ENCODE measurements at places on chromosomes 7 and 10. TPM values are rescaled to one million over a fixed set of nuclear protein-coding genes. Genes with fewer than 3 reads are reported as not detected.

CREB5 gene
- 5.2 TPM for total RNA-seq

GPC2 gene
- total RNA-seq: 2.3 TPM

EEF1AKMT2 gene
- 19.6 TPM for total RNA-seq

FAM131B gene
- 6.9 TPM for total RNA-seq

HDAC9 gene
- total RNA-seq: 6.8 TPM

ANKRD2 gene
- 1.7 TPM for total RNA-seq

SLC39A12 gene
- total RNA-seq: not detected

IGF2BP3 gene
- 11.7 TPM for total RNA-seq

FAM180A gene
- not detected for total RNA-seq

PLAC9 gene
- total RNA-seq: 2.0 TPM

DNA sequence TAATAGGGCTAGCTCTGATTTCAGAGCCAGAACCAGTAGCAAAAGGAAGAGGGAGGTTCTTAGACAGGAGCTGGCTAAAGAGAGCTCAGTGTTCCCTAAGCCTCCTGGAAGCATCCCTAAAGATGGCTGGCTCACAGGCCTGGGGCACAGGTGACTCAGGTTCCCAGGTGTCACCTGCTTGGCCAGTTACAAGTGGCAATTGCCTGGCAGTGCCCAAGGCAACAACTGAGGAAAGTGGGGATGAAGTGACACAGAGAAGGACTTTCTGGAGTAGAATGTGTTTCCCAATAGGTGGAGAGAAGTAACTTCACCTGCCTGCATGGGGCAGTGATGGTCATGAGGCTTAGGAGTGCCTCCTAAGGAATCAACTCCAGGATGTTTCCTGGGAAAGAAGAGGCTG, 66.5 kb upstream of the EEPD1 start:
- DNase-seq: peak; percentile 16

GRCh38 chr10:7734821-7735220, 31.7 kb downstream of the ITIH2 start:
- DNase-seq: no peak

- no peak for DNase-seq
Measured at GRCh38 chr10:121873236-121873635, 54.6 kb downstream of the ATE1 start.

GRCh38 chr7:25034136-25034535, 54.2 kb upstream of the OSBPL3 start:
- no peak for DNase-seq

- DNase-seq: no peak
Measured at GRCh38 chr10:103064956-103065355, 128.1 kb downstream of the NT5C2 start.

- no peak for DNase-seq
Measured at GRCh38 chr7:89336121-89336520, 540.6 kb upstream of the TEX47 start.

DNA sequence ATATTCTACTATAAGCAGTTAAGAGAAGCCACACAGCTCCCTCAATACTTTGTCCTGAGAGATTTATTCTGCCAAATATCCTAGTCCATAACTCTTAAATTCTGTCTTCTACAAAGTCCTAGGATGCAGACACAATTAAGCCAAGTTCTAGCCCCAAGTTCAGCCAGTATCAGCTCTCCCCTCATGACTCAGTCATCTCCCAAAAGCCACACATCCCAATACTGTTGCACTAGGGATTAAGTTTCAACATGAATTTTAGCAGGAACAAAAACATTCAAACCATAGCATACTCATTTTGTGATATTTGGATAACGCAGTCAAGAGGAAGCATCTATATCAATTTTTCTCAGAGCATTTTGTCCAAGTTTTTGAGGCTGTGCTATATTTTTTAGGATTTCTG, 277.4 kb downstream of the FZD1 start:
- DNase-seq: no peak

DNA sequence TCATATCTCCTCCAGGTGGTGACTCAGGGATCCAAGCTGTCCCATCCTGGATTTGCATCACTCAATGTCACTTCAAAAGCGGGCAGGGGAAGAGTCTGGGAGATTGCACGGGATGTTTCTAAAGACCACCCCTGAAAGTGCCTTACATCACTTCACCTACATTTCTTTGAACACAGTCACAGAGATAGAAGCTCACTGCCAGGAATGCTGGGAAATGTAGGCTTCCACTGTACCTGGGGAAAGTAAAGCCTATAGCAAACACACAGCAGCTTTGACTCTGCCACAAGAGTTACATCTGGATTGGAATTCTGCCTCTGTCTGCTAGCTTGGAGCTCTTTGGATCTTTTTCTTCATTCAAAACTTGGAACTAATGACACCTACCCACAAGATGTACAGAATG, 300.9 kb downstream of the WDR11 start:
- DNase-seq: no peak

DNA sequence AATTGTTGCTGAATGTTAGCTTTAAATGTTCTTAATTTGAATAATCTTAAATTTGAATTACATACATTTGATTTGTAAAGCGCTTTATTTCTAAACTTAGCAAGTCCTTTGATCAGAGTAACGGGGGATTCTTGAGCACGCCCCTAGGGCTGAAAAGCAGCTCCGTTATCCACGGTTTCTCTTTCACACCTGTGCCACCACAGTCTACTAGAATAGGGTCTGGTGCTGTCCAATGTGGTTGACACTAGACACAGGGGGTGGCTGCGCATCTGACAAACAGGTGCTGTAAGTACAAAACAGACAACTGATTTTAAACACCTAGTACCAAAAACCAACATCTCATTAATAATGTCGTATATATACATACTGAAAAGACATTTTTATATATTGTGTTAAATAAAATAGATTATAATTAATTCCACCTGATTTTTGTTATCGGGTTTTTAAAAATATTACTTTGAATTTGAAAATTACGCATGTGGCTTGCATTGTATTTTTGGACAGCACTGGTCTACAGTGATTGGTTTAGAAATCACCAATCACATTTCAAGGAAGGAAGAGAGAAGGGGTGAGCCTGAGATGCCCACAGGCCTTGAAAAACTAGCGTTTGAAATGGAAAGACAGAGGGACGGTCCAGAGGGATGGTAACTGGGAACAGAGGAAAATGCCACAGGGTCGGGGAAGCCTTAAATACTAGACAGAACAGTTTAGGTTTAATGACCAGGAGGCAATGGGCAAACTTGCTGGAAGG, 7.3 kb downstream of the SEPHS1 start:
- DNase-seq: no peak

DNA sequence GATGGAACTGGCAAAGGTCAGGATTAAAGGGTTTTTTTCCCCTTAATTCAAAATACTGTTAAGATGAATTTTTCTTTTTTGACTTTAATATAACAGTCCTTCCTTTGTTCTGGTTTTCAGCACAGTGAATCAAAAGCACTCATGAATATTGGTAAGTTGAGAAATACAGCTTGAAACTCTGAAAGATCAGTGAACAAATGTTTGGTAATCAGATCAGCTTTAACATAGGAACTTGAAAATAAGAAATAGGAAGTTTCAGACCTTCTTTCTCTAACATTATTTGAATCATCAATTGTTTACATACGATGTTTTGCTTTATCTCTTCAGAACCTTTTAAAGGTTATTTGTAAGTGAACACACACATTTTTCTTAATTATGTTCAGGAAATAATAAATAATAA, 90.5 kb downstream of the SGMS1 start:
- no peak for DNase-seq

DNA sequence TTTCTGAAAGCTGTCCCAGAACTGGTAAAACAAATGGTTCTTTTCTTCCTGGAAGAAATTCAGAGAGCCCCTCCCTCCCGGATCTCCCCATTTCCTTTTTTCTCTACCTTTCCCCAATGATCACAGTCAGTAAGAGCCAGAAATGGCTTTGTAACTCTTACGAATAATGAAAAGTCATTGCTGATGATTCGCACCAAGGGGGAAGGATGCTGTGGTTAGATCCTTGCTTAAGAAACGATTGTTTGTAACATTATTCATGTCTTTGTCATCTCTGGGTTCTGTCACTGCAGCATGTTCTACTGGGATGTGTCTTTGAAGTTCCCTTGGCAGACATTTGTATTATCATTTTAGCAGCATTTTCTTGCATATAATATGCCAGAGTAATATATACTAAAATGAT, 138.9 kb downstream of the CACNB2 start:
- no peak for DNase-seq

GRCh38 chr7:155813546-155814315, 1.5 kb upstream of the SHH start:
- no peak for DNase-seq

DNA sequence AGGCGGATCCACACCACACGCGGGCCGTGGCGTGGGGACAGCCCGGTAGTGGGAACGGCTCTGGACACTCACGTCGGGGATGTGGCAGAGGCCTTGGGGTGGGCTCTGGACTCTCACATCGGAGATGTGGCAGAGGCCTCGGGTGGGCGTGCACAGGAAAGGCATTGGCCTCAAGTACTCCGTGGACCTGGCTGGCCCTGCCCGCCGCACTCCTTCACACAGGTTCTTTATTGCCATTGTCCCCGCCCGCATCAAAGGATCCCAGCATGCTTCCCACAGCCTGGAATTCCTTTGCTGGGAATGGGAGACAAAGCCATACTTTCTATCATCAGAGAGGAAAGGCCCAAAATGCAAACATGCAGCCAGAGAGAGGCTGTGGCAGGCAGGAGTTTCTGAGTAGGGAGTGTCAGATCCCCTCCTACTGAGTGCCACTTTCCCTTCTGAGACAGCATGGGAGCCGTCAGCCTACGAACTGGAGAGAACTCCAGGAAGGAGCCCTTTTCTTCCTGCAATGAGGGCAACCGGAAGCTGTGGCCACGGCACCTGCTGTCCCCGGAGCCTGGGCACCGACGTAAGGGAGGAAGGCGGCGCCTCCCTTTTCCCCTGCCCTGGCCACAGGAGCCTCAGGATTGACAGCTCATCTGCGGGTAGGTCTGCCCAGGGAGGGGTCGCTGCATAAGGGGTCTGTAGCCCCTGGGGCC, 51.5 kb downstream of the RBM17 start:
- no peak for DNase-seq

DNA sequence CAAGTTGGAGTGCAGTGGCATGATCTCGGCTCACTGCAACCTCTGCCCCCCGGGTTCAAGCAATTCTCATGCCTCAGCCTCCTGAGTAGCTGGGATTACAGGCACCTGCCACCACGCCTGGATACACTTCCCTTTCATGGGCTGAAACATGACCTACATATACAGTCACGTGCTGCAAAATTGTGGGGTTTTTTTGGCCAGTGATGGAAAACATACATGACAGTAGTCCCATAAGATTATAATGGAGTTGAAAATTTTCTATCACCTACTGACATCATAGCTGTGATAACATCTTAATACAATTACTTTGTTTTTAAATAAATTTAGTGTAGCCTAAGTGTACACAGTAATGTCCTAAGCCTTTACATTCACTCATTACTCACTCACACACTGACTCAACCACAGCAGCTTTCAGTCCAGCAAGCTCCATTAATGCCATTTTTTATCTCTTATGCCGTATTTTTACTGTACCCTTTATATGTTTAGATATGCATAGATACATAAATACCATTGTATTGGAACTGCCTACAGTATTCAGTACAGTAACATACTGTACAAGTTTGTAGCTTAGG, 79.9 kb upstream of the TMEM196 start:
- peak; percentile 53 for DNase-seq

DNA sequence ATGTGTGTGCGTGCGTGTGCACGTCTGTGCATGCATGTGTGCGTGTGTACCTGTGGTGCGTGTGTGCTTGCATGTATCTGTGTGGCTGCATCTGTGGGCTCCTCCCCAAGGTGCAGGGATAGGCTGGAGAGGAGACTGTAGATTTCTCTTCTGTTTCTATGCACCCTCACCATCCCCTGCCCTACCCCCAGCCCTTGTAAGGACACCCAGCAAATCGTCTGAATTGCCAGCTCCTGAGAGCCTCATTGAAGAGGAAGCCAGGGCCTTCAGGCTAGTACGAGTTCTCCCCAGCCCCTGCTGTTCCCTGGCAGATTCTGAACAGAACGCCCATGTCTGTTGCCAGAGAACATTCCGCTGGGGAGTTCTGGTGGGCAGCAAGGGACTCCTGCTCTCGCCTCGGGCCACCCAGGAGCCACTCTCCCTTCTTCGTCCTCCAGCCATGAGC, 17.0 kb upstream of the TRIM8 start:
- no peak for DNase-seq
